ENCODE measurements at places on chromosomes 1 and 21. TPM values are rescaled to one million over a fixed set of nuclear protein-coding genes. Genes with fewer than 3 reads are reported as not detected.

GRCh38 chr1:56774067-56774609, 45.1 kb downstream of the FYB2 start:
- no peak for DNase-seq

- DNase-seq, result no peak
Observed at GRCh38 chr1:5913876-5914275, 78.3 kb downstream of the NPHP4 start.

DNA sequence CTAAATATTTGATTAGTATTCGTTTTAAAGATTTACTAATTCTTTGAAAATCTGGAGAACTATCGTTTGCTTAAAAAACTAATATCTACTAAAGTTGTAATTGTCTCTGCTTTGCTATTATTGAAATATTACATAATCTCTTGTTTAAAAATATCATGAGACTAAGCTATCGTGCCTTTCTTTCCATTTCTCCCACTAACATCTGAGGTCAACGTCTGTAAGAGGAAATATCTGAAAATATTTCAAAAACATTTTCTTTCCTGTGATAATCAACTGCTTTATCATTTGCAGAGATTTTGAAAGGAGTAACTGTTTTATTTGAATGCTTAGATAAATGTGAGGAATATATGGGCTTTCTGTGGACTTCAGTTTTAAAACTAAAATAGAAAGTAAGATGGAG, 694.1 kb downstream of the USP25 start:
- DNase-seq, result no peak

CRNN gene
- total RNA-seq, result not detected

PGBD5 gene
- total RNA-seq, result 6.4 TPM

- DNase-seq, result no peak
Observed at GRCh38 chr1:94017155-94017829, 103.7 kb downstream of the ABCA4 start.

GRCh38 chr1:108097018-108097417, 103.1 kb downstream of the SLC25A24 start:
- no peak for DNase-seq

TMEM51 gene
- 5.4 TPM for total RNA-seq

DNA sequence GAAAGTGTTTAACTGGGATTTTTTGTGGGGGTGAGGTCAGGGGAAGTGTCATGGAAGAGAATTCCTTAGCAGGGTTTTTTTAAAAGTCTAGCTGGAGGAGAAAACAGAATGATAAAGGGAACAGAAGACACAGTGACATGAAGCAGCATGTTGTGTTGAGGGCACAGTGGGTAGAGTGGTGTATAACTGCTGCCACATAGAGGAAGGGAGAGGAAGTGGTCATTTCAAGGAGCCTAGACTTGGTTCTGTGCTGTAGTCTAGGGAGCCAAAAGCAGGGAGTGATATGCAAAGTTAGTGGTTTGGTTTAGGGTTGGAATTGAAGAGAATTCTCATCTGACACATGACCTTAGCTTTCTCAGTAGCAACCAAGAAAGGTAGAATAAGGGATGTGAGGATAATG, 10.2 kb downstream of the EEIG2 start:
- no peak for DNase-seq

DDX20 gene
- 5.2 TPM for total RNA-seq

SPAG17 gene
- not detected for total RNA-seq

DNA sequence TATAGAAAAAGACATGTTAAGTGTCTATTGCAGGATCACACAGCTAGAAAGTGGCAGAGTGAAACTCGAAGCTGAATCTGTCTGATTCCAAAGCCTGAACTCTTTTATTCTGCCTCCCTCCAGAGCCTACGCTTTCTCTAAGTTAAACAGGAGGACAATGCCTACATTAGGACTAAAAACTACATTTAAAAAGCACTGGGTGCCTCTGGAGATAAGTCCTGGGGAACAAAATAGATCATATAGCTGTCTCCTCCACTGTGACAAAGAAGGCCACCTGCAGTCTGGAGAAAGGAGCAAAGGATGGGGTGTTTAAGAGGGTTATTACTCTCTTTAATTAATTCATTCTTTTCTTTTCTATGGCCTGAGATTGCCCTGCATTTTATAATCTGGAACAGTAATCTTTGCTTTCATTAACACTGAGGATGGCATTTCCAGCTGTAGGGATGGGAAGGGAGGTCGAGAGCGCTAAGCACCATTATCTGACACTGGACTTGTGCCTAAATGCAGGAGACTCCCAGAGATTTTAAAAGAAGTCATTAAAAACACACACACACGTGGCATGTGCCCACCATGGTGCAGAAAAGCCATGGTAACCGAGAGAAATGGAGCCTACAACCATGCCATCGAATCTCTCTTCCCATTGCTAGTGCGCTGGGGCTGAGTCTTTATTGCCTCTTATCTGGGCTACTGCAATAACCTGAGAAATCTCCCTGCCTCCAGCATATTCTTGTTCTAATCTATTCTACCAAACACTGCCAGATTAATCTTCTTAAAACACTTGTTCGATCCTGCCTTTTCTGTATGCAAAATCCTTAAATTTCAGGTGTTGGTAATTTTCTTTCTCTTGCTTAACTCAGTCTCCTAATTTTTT, 92.2 kb downstream of the PLXNA2 start:
- DNase-seq, result no peak

DNA sequence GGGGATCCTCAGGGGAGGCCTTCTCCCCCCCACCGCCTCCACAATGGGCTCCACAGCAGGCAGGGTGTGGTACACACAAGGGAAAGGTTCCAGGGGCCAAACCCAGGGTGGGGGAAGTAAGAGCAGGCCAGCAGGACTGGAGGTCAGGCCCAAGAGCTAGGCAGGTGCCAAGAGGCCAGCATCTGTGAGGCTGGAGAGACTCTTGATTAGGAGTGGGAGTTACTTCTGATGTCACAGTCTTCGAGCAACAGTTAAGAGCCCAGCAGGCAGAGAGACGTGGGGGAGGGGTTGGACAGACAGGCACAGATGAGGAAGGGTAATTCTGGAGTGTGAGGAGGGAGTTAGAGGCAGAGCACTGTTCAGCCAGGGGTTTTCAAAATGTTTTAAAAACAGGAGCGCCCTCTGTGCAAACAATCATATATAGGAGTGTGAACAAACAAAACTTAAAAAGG, 55.8 kb downstream of the SLC9A1 start:
- no peak for DNase-seq

LPAR3 gene
- not detected for total RNA-seq

DNA sequence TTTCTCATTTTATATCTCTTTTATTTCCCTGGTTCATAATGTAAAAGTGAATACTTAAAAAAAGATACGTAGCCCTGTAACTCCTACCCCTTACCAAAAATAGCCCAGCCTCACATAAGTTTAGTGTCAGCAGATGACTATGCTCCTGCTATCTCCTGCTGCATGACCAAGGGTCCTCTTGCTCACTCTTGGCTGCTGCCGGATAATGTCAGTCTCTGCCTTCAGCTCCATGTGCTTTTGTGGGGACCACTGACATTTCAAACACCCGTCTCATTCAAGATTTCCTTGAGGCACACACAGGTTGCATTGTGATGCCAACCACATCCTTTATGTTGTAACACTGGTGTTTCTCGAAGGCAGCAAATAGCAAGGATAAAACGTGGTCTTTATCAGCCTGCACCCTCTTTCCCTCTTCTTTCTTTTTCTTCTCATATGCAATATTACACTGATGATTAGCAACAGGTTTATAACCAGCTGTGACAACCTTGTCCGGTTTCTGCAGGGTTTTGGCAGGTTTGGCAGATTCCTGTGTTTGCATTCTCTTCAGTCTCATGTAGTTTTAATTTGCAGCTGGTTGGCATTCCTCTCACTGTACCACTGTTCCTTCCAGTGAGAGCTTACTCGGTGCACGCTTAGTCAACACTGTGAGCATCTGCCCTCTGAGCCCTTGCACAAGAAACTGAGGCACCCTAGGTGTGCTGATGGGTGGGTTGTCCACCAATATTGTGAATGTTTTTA, 62.2 kb downstream of the ZNF684 start:
- no peak for DNase-seq

LMX1A gene
- total RNA-seq, result not detected

GRCh38 chr21:35478161-35479064, 429.3 kb upstream of the RUNX1 start:
- DNase-seq, result no peak

TRIM17 gene
- not detected for total RNA-seq

GRCh38 chr1:24553931-24554330, 2.0 kb upstream of the NCMAP start:
- DNase-seq, result no peak

DNA sequence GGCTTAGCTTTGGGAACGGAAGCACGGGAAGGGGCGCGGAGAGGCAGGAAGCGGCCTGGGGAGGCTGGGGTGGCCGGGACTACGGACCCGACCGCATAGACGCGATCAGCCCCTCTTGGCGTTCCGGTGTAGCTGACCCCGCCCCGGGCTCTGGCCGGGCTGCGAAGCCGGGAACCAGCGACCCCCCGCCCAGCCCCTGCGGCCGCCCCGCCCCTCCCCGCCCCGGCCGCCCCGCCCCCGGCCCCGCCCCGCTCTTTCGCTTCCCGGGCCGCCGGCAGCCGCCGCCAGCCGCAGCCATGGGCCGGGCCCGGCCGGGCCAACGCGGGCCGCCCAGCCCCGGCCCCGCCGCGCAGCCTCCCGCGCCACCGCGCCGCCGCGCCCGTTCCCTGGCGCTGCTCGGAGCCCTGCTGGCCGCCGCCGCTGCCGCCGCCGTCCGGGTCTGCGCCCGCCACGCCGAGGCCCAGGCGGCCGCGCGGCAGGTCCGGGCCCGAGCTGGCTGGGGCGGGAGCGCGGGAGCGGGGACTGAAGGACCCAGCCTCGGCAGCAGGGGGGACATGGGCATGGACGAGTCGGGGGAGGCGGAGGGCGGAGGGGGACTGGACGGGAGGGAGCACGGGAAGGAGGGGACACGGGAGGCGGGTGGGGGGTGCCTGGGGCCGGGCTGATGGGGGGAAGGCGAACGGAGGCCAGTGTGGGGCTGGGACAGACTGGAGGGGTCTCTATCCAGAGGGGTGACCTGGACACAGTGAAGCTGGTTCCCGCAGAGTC, at the start of gene SELENON:
TSS of gene SELENON (plus strand) at position 259 of the 768 bp plus-strand sequence. CDS start at position 297, 38 bp downstream.
- DNase-seq, result peak; percentile 73

EDN2 gene
- not detected for total RNA-seq

- DNase-seq, result no peak
Observed at GRCh38 chr1:240666568-240667198, 54.7 kb upstream of the GREM2 start.

- no peak for DNase-seq
Observed at GRCh38 chr1:60265560-60266535, 192.3 kb upstream of the C1orf87 start.

DNA sequence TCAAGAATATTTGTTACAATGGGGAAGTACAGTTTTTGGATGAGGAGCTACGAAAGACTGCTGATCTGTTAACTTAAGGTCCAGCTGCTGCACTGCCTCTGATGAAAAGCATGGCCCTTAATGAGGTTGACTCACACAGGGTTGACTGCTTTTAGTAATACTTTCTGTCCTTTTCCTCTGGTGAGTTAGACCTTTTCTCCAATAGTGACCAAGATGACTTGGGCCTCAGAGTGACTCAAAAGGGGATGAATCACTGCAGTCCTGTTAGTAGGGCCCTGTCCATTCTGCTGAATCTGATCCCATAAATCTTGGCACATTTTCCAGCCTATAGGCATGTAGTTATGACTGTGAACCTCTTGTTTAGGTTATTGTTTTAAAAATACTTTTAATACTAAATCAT, 2.7 kb downstream of the DISP1 start:
- no peak for DNase-seq

- DNase-seq, result no peak
Observed at GRCh38 chr1:67893126-67893495, 59.8 kb upstream of the GNG12 start.

DNA sequence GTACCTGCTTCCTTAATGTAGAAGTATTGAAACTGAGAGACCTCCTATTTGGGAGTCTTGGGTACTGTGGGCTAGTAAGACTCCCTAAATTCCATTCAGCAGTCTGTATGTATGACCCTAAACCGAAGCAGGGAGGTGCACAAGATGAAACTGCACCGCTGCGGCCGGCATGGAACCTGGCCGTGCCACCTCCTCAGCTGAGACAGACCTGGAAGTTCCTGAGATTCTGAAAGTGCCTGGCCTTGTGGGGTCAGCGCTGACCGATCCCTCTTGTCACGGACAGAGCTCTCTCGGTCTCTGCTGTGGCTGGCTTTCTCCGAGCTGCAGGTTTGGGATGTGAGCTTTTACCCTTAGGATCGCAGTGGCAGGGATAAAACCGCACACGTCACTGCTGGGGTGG, 27.0 kb downstream of the PCNT start:
- DNase-seq, result no peak

GRCh38 chr1:53463961-53464899, 5.0 kb downstream of the DMRTB1 start:
- no peak for DNase-seq

SLC45A1 gene
- total RNA-seq, result 0.13 TPM

DNA sequence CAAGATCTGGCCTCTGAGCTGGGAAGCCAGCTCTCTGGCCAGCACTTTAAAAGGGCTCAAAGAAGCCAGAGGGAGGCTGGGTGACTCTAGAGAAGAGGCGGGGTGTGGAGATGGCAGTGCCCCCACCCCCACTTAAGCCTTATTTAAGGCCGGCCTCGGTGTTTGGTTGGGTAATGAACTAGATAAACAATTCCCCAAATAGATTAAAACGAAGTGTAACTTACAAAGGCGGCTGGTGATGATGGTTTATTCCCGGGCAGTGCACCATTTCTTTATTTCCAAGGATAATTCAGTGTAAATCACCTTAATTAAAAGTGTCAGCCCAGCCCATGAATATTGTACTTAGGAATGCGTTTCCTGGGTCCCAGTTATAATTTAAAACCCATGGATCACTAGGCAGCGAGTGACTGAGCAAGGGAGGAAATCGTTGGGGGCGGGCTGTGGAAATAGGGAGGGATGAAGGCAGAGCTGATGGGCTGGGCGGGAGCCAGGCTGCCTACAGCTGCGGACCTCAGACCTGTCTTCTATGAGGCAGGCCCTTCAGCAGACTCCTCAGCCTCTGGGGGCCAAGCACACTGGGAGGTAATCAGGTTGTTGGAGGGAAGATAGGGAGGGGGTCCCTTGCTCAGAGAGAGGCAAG, 54.9 kb downstream of the TMEM53 start:
- DNase-seq, result no peak

DNA sequence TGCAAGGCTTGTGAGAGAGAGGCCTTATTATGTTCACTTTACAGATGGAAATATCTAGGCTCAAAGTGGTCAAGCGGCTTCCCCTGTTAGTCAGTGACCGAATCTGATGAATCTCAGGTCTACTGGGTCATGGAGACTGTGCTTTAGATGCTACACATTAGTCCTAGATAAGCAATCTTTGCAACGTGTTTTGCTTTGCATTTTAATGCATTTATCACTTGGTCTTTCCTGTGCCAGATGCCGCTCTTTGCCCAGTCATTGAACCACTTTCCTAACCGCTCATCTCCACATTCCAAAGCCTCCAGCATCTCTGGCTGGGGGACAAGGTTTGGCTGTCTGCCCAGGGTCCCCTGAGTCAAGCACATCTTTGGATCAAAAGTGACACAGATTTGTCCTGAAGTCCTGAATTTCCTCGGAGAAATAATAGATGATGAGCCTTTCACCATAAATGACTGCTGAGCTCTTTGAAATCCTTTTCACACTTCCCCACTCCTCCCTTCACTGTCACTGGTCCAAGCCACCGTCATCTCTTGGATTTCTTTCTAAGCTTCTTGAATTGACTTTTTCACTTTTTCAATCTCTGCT, 96.0 kb upstream of the USP24 start:
- no peak for DNase-seq
